ENCODE measurements at places on chromosomes 2 and 18.

DNA sequence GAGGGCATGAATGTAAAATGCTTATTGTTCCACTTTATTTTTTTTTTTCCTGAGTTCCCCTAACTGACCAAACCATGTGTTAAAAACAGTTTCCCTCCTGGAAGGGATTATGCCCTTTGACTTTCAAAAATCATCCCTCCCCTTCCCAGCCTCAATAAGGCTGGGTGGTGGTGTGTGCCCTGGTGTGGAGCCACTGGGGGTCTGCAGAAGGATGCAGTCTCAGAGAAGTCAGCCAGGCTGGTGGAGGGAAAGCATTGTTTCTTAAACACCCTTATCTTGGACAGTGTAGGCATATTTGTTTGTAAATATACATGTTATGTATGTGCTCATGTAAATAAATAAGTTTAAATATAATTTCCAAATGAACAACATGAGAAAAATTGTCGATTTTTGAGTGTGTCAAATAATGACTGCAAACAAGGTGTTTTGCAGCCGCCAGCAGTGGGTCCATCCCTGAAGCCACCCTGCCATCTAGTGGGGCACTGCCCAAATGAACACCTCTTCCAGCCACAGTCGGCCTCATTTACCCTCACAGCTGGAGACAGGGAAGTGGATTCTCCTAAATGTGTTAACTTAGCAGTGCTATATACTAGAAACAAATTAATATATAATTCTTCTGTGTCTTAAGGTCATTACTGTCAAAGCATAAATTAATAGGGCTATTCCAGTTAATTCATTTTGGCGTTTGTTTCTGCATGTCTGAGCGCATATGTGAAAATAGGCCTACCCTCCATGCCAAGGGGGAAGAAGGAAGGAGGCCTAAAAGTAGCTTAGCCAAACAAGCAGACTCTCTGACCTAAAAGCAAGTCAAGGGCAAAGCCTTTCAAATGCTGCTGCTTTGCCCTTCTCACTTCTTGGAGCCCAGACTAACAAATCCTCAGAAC lies 209.6 kb upstream of the PIK3C3 start:
- DNase-seq: no peak

- no peak for DNase-seq
These were observed 85.8 kb upstream of the TTN start for GRCh38 chr2:178892751-178893625.

GRCh38 chr2:217947383-217948350 lies 55.1 kb downstream of the TNS1 start:
- no peak for DNase-seq

GRCh38 chr2:13481201-13481600 lies 764.5 kb downstream of the TRIB2 start:
- no peak for DNase-seq

DNA sequence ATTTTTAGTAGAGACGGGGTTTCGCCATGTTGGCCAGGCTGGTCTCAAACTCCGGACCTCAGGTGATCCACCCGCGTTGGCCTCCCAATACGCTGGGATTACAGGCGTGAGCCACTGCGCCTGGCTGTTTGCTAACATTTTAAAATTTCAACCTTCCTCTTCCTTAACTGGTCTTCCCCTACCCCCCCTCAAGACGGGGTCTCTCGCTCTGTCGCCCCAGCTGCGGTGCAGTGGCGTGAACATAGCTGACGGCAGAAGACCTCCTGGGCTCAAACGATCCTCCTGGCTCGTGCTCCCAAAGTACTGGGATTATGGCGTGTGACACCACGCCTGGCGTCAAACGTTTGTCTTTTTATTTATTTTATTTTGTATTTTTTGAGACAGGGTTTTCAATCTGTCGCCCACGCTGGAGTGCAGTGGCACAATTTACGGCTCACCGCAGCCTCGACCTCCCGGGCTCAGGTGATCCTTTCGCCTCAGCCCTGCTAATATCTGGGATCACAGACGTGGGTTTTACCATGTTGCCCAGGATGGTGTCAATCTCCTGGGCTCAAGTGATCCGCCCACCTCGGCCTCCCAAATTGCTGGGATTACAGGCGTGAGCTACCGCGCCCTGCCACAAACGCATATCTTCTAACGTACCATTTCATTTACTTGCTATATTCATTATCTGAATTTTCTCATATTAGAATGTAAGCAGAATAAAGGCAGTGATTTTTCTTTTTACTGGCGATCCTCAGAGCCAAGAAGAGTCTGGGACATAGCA lies 984 bp upstream of the MSH2 start:
- DNase-seq: no peak

DNA sequence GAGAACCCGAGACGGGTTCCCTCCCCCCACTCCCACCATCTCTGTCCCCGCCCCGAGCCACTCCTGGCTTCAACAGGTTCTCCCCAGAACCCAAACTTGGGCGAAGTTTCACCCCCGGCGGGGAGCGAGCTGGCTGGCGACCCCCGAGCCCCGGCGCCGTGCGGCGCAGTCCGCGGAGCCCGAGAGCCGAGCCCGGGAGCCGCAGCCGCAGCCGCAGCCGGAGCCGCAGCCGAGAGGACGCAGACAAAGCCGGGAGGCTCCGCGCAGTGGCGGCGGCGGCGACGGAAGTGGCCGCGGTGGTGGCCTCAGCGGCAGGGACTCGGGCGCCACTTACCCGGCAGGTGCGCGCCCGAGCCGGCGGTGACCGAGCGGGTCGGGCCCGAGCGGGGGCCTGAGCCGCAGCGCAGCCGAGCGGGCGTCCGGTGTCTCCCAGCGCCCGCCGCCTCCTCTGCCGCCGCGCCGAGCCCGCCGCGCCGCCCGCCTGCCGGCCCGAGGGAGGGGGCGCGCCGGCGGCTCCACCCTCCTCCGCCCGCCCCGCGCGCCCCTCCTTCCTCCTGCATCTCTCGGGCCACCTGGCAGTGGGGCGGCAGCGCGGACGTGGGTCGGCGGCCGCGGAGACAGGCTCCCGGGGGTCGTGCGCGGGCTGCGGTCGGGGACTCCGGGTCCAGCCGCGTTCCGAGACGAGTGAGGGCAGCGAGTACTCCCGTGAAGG lies at the start of gene ECEL1:
ECEL1 (minus strand) TSS at position 450 of the 712 bp plus-strand sequence. CDS start 1,181 bp downstream, outside the sequence.
- no peak for DNase-seq

GRCh38 chr2:112712465-112712864 lies 8.4 kb upstream of the NT5DC4 start:
- no peak for DNase-seq
